ENCODE measurements at places on chromosomes 3 and 15.

GRCh38 chr3:115388166-115388565 is 235.1 kb upstream of the GAP43 start:
- ATAC-seq = no peak

GRCh38 chr3:53489787-53490458 is 4.5 kb upstream of the CACNA1D start:
- ATAC-seq = no peak

DNA sequence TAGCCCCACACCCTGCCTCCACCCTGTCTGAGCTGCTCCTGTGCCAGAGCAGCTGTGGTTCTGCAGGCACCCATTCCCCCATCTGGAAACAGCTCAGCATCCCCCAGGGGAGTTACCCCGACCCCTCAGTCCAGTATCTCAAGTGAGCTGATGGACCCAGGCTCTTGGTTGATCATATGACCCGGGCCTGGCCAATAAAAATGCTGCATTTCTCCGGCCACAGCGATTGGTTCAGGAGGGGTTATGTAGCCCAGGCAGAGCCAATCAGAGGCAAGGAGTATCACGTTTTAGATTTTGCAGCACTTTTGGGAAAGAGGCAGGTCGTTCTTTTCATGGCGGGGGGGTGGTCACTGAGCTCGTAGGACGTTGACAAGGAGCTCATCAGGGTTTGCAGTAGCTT is 120.8 kb downstream of the TPRA1 start:
- ATAC-seq = no peak

- no peak for ATAC-seq
These were observed 36.0 kb upstream of the LEKR1 start for GRCh38 chr3:156790156-156790555.

- ATAC-seq = no peak
These were observed 162.8 kb downstream of the SLC9A9 start for GRCh38 chr3:143685491-143685890.

DNA sequence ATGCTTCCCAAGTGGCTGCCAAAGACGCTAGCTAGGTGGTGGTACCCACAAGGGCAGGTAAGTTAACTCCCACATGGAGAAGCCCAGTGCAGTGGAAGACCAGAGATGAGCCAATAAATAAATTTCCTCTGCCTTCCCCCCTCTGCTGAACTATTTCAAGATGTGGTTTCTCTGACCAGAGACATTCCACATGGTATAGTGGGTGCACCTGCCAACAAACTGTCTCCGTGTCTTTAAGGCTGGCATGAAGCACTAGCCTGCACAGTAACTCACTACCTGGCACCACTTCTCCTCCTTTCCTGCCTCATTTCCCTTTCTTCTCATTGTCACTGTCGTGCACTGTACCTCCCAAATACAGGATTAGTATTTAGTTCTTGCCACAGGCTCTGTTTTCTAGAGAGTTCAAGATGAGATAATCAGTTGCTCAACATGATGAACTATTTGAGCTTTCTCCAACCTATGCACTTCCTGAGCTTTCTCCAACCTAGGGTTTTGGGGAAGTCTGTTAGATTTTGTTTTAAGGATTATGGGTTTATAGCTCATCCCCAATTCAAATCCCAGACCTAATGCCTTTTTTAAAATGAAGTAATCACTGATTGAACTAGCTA is 8.4 kb upstream of the CRTAP start:
- no peak for ATAC-seq

GRCh38 chr3:167909504-167909896 is 174.0 kb downstream of the SERPINI1 start:
- ATAC-seq = no peak

GRCh38 chr15:82919231-82919886 is 33.2 kb downstream of the HOMER2 start:
- ATAC-seq = no peak

DNA sequence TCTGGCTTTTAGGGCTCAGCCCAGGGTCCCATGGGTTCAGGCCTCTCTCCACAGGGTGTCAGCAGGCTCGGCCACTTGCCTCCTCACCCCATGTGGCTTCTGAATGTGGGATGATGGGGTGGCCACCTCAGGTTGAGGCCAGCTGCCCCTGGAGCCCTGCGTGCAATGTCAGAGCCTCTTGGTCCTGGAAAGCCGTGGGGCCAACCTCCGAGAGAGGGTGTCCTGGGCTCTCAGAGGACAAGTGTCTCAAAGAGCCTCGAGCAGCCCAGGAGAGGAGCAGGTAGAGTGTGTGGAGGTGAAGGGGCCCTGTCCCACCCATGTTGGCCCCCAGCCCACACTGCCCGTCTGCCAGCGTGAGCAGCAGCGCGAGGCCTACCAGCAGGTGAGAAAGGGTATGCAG is 86.0 kb downstream of the PLXNA1 start:
- ATAC-seq = no peak

DNA sequence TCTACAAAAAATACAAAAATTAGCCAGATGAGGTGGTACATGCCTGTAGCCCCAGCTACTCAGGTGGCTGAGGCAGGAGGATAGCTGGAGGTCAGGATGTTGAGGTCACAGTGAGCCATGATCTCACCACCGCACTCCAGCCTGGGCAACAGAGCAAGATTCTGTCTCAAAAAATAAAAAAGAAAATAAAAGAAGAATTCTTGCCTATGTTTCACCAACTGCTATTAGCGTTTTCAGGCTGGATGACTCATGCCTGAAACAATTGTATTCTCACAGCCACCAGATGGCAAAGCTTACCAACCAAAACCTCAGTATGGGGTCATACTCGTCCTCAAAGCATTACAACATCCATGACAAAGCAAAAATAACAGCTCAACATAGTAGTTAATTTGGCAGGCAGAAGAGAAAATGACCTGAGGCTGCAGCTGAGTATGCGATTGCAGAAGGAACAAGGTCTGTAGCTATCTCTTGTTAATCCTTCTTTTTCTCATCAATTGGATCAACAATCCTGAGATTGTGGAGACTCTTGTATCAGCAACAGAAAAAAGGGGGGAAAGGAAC is 52.2 kb downstream of the TP53BP1 start:
- ATAC-seq = peak; percentile 98

GRCh38 chr3:138227650-138228049 is 40.5 kb downstream of the ARMC8 start:
- no peak for ATAC-seq

DNA sequence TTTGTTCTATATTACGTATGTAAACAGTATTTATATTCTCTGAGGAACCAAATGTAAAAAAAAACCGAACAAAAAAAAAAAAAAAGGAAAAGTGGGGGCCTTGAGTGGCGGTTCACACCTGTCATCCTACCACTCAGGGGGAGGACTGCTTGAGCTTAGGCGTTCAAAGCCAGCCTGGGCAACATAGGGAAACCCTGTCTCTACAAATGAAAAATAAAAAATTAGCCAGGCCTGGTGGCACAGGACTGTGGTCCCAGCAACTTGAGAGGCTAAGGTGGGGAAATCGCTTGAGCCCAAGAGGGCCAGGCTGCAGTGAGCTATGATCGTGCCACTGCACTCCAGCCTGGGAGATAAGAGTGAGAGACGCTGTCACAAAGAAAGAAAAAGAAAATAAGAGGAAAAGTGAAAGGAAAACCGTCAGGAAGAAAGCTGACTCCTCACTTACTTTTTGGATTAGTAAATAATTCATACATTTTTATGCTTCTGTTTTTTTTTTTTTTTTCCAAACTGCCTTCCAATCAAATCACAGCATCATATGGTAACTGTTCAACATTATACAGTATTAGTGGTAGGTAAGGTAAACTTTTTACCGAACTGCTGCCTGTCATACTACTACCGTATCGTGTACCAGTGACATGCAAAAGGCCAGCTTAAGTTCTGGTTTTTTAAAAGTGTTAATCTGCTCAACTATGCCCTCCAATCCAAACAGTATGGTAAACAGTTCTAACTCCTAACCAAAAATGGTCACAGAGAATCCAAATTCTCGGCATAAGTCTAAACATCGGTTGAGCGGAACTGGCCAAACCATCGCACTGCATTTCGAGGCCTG is 1.2 kb downstream of the PHC3 start:
- ATAC-seq = peak; percentile 56

DNA sequence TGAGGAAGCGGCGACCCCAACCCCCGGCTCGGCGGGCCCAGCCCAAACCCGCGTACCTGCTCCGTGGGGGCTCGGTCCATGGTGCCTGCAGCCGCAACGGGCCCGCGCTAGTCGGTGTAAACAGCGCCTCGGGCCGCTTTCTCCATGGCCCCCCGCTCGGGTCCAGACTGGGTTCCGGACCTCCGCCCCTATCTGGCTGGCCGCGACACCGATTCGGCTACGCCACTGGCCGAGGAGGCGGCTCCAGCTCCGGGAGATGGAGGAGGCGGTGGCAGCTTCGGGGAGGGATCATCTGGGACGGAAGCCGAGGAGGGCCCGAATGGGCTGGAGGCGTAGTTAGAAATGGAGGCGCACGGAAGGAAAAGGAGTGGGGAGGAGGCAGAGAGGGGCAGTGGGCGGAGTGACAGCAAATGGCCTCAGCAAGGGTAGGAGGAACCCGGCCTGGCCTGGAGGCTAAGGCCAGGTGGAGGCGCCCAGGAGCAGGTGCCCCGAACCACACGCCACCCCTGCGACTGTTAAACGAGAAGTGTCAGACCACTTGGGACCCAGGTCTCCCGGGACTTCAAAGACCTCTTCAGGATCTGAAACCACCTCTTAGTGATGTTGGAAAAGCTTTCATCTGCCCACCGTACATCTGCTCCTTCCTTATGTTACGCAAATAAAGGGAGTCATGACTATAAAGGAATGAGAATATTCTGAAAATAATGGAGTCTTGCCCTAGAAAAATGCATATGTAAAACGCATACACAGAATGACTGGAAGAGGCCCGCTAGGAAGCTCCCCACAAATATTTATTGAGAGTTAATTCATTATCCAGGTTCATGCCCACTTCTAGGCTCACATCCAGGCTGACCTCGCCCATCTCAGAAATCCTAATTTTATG is at the start of gene SECISBP2L:
TSS of gene SECISBP2L (minus strand) at position 227 of the 883 bp plus-strand sequence. CDS start at position 80, 147 bp downstream.
- ATAC-seq = peak; percentile 94

DNA sequence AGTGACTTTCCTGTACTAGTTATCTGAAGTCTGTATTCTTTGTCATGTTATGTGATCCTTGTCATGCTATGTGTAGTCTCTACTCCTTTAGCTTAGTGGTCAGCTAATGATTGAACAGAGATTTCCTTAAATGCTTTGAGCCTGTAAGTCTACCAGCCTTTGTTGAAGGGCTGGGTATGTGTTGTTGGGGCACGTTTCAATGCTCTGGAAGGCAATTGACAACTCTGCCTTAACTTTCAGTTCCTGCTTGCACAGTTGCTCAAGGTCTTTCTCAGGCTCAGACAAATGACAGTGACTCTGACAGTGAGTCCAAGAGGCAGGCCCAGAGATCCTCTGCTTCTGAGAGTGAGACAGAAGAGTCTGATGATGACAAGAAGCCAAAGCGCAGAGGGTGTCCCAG is 89.3 kb downstream of the CHD2 start:
- no peak for ATAC-seq

DNA sequence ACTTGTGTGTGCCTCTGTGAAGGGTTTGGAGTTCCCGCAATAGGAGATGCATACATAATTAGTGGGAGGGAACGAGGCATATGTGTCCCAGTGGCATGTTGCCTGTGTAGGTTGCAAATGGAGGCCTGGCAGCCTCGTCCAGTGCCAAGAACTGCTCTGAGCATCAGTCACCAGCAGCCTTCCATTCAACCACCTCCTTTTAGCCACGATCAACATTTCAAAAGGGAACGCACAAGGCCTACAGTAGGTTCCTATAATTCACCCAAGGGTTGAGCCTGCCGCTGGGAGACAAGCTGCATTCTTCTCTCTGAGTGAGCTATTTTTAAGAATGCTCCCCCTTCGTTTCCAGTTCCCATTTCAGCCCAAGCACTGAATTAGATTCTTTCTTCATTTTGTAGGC is 78.8 kb upstream of the CTNNB1 start:
- ATAC-seq = no peak

GRCh38 chr15:77684341-77685081 is 51.8 kb upstream of the LINGO1 start:
- ATAC-seq = no peak

DNA sequence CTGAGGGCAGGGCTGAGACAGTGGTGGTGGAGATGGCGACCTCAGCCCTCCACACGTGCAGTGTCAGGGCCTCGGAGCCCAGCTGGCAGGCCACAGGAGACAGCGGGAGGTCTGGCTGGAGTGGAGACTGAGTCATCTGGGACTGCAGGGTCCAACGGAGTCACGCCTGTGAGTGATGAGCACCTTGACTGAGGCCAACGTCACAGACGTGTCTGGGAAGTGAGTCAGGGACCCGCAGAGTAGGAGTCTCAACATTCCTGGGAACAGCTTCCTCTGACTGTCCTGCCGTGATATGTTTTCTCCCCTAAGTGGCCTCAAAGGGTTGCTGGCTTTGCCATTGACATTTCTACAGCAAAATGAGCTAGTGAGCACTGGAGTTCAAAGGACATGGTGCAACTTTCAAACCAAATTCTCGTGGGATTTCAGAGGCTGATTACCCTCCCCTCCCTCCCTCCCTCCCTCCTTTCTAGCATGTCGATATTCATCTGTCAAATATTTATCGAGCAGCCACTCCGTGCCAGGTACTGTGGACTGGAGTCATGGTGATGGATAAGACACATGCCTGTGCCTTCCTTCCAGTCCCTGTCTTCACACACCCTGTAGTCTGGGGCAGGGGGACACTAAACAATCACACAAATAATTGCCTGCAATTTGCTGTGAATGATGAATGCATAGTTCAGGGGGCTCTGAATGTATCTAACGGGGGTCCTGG is 53.3 kb upstream of the AMOTL2 start:
- no peak for ATAC-seq

DNA sequence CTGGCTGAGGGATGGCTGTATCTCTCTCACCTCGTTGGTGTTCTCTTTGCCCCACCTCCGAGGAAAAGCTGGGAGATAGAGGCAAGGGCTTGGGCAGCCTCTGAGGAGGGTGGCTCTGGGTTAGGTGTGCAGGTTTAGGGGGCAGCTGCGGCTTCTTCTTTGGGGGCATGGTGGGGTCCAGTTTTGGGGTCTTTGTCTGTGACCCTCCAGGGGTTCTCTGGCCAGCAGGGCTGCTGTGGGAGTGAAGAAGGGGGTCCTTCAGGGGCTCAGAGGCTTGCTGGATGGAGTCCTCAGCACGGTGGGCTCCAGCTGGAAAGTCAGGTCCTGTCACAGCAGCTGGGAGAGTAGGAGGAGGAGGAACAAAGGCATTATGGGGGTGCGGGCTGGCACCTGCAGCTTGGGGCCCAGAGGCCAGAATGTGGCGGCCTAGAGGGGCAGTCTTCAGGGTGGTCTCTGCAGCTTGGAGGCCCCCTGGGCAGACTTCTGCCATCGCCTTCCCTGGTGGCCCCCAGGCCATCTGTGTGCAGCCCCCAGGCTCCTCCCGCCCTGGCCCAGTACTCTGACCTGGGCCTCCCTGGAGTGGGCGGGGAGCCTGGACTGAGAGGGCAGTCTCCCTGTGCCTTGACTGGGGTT is 7.0 kb downstream of the XIRP1 start:
- no peak for ATAC-seq

GRCh38 chr15:63892794-63893441 is 59.2 kb upstream of the HERC1 start:
- peak; percentile 84 for ATAC-seq

DNA sequence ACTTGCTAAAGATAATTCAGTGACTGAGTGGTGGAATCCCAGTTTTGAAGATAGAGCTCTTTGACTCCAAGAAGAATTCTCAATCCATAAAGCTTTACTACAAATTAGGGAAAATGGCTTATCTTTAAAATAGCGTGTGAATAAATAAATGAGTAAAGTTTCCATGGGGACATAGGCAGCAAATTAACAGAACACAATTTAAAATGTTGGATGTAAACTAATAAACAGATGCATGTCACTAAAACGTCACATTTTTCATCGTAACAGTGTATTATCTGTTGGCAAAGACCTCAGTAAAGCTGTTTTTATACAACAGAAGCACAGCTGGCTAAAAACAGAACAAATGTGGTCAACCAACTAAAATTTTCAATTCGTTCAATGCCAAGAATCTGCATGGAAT is 913.9 kb upstream of the CFAP20DC start:
- ATAC-seq = no peak

GRCh38 chr15:51833772-51834171 is 4.3 kb downstream of the TMOD3 start:
- ATAC-seq = peak; percentile 71
